Thymus (tissue), 14 donors: ENCODE measurements at places on chromosomes 3 and 15.

DNA sequence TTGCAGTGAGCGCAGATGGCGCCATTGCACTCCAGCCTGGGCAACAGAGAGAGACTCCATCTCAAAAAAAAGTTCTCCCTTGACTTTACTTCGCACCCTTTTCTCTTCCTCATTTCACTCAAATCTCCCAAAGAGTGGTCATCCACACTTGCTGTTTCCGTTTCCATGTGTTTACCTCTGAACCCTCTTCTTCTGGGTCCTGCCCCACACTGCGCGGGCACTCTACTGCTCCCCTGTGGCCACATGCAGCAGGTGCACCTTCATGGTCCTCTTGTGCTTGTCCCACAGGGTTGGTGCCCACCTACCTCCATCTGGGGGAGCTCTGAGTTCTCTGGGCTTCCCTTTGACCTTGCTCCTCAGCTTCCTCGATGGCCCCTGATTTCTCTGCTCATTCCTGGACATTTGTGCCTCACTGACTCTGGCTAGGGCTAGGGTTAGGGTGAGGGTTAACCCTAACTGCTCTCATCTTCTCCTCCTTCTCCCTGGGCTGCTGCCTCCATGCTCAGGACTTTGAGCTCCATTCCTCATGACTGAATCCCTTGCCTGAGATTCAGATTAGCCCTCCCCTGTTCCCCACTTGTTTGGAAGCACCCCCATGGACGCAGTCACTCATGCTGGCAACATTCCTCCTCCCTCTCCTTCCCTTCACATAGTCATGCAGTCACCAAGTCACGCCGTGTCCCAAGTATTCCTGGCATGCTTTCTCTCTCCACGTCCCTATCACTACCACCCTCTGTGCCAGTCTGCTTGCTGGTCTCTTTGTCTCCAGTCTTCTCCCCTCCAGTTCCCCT, 26.6 kb upstream of the KY start:
- peak; percentile 6 for DNase-seq

GRCh38 chr3:183880121-183880520, 4.6 kb downstream of the PARL start:
- DNase-seq: no peak

GRCh38 chr3:108409800-108410178, 100.6 kb downstream of the MYH15 start:
- DNase-seq: no peak

GRCh38 chr3:156762631-156763185, 63.4 kb upstream of the LEKR1 start:
- DNase-seq: no peak

DNA sequence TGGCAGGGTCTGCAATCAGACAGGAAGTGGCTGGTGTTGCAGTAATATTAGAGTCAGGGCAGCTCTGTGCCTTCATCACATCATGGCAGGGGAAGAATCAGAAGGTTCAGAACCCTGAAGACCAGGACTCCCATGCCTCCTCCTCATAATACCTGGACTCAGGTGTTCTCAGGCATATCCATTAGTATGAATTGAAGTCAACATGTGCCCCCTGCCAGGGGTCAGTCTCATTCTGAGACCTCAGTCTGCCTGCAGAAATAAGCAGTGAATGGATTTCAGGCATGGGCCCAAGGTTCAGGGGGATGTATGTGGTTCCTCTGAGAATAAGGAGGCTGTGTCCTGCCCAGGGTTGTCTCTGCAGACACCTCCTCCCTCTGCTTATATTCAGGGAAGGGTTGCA, 74.2 kb downstream of the SPSB4 start:
- DNase-seq: no peak

GRCh38 chr3:38126121-38126892, 10.6 kb downstream of the ACAA1 start:
- no peak for DNase-seq
